ENCODE measurements at places on chromosomes 1 and 21. TPM values are rescaled to one million over a fixed set of nuclear protein-coding genes. Genes with fewer than 3 reads are reported as not detected.

DNA sequence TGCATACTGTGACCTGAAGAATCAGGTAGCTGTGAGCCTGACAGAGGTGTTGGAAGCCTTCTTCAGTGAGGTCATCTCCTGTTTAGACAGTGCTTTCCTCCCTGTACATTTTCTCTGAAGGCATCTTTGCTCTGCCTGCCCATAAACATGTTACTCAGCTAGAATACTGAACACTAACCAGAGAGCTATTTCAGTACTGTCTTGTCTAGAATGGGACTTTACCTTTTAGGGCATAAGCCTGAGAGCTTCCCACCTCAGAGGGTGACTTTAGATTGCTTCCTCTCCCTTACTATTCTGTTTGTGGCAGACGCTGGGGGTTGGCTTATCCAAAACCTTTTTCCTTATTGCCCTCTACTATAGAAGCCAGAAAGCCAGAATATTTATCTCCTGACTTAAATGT is 23.3 kb upstream of the ZNF326 start:
- DNase-seq, result no peak

DNA sequence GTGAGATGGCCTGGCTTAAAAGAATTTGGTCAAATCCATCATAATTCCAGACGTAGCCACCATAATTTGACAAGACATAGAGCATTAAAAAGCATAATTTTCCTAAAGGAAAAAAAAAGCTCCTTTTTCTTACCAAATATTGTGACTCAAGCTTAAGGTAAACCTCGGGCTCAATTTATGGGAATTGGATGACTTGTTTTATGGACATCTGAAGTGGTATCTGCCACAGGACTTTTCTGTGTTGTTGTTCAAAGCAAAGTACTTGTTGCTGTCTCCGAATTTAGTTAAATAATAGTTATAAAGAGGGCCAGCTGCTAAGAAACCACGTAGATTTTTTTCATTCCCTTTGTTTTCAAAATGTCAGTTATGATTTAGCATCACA is 1.1 kb downstream of the MPZL1 start:
- no peak for DNase-seq

DNA sequence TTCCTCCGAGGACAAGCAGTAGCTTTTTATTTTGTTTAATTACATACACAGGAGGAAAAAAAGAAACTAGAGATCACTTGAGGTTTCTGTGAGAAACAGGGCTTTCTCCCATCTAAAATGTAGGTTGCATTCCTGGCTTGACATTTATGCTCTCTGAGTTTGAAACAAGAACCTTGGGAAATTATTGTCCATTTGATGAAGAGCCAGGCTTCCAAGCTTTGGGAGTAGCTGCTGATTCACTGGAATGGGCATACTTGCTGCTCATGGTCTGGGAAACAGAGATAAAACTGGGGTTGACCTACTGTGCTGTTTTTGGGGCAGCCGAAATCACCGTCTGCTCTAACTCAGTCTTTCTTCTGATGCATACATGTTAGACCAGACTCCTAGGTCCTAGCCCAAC is 165.4 kb downstream of the MIS18A start:
- no peak for DNase-seq

DNA sequence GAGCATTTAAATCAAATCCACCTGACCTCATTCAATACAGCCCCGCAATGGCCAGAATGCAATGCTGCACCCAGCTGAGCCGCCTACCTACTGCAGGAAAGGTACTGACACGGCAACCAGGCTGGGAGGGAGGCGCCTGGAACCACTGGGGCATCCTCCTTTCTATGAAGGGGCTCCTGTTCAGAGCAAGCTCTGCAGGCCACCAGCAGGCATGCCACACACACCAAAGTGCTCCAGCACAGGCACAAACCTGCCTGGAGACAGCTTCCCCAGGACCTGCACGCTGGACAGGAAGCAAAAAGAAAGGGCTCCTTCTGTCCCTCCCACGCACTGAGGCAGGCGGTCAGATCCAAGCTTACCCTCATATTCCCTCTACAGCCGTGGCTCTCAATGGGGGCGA is 21.2 kb downstream of the CTNNBIP1 start:
- DNase-seq, result no peak

DNA sequence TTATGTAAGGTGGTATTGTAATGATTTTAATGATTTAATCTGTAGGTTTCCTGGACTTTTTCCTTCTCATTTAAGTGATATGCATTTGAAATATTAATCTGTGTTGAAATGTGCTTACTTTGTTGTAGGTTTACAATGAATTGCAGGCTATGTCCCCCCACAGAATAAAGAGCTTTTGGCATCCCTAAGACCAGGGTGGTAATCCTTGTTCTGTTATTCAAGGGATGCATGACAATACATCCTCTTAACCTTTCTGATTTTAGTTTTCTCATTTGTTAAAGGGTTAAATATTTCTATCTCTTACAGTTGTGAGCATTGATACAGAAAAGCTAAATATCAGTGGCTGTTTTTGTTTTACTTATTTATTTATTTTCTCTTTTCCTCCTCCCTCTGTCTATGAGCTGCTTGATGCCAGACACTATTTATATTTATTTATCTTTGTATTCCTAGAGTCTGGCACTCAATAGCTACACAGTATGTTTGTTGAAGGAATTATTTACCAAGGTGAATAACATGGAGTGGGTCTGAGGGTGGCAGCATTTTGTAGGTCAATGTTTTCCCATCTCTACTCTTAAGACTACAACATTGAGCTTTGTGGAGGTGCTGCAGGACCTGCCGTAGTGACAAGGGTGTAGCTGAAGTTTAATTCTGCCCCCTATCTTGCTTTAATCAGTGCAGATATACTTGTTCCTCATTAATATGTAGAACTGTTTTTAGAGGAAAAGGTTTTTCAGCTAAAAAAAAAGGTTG is 19.9 kb upstream of the ADGRL2 start:
- no peak for DNase-seq

- no peak for DNase-seq
Observed at GRCh38 chr1:217011097-217011496, 287.9 kb upstream of the ESRRG start.

DNA sequence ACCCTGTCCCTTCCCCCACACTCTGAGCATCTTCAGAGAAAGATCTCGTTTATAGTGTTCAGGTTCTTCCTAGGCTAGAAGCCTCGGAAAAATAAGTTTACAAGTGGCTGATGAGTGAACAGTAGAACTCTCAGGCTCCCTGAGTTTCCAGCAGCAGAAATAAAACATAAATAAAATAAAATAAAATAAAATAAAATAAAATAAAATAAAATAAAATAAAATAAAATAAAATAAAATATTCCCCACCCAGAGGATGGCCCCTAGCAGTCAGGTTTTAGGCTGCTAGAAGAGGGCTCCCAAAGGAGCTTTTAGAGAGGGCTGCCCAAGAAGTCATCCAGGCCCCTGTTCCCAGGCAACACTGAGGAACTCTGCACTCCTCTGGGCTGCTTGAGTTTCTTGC is 55.1 kb downstream of the KCNC4 start:
- DNase-seq, result no peak

UTS2 gene
- not detected for polyA plus RNA-seq

OR6K3 gene
- not detected for polyA plus RNA-seq

All from left renal pelvis (tissue), 4 donors.